ENCODE measurements at places on chromosomes 2 and 18.

- no peak for DNase-seq
Observed at GRCh38 chr2:83063933-83064332, 1395.1 kb downstream of the SUCLG1 start.

DNA sequence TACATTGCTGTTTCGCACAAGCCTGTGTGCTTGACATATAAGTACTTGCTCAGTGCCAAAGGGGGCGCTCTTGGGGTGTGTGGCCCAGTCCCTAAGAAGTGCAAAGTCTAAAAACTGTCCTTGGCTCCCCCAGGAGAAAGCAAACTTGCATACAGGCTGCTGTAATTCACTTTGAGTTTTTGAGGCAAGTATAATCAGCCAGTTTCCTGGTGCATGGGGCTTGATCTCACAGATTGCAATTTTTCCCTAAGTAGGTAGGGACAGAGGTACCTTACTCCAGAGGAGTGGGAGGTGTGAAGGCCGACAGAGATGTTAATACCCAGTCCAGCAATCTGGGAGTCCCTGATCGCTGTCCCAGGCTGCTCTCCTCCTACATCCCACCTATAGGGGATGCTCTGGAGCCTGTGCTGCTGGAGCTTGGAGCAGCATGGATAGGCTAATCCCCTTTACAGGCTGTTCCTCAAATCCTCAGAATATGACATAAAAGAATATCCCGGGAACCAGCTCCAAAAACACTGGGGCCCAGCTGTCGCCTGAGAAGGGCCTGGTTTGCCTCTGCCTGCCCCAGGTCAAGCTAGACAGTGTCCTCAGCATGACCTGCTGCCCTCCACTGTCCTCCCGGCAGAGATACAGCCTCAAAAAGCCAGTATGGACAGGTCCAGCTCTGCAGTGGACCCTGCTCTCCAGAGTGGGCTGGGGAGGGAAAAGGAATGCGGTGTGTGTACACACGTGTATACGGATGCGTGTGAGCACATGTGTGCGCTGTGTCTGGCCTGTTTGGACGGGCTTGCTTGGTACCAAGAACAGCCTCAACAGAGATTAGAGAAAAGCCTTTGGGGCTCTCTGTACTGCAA lies 136.5 kb upstream of the HAAO start:
- DNase-seq, result peak; percentile 90

DNA sequence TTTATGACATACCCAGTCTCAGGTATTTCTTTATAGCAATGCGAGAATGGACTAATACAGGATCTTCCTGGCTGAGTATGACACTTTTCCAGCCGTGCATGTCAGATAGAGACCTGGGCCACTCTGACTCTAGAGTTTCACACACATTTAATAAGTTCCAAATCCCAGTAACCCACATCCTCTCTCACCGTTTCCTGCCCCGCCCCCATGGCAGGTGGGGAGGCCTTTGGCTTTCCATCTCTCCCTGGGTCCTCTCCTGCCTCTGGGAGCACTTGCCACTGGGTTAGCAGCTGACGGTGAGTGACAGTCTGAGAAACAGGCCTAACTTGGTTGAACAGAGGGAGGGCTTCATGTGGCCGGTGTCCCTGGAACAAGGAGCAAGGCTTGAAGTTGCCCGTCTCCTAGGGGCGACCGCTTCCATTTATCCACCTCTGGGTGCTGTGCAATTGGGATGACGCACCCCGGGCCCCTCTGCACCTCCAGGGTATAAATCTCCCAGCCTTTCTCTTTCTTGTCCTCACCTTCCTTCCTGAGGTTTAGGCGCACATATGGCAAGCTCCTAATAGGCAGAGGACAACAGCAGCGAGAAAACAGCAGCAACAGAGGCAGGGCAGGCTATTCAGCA lies 152.7 kb upstream of the HDAC4 start:
- DNase-seq, result no peak

- DNase-seq, result peak; percentile 68
Observed at GRCh38 chr2:241218131-241219029, 29.9 kb downstream of the ANO7 start.

DNA sequence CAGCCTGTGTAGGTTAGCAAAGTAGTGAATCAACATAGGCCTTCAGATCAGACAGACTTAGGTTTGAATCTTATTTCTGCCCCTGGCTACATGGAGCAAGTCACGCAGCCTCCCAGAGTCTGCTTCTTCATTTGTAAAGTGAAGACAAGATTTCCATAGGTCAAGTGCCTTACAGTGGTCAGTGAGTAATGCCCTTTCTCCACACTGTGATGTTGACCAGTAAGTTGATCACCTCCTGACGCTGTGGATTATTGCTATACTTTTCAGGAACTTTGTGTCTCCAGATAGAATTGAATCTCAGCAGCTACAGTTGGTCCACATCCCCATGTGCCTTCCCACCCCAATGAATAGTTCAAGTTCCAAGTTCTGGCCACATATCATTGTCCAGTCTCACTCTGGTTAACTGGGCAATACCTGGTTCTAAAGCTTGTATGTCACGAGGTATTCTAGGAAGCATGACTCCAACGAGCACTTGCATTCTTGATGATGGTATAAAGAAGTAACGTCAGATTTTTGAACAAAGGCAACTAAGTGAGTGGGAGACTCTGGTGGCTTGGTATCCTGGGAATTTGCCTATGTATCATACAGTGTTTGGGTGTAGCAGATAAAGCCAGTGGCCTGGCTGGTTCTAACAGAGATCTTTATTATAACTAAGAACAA lies 2.1 kb upstream of the CLIP4 start:
- DNase-seq, result peak; percentile 30

DNA sequence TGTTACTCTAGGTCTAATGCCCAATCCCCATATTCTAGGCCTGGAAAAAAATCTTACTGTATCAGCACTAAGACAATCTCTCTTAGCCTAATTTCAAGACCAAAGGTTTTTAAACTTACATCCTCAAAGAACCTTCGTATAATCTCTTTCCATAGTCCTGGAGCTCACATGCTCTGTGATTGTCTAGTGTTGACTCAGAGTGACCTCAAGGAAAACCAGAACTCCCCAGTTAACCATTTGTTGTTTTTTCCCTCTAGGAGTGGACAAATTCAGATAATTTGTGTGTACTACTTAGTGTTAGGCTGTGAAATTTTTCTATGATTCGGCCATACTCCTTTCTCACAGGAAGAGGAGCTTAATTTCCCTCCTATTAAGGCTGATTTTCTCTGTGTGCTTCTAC lies 536.1 kb downstream of the SLC4A3 start:
- DNase-seq, result no peak

- DNase-seq, result no peak
Observed at GRCh38 chr2:201733544-201733943, 35.1 kb upstream of the MPP4 start.

GRCh38 chr2:215293879-215294278 lies 18.0 kb upstream of the ATIC start:
- peak; percentile 29 for DNase-seq

DNA sequence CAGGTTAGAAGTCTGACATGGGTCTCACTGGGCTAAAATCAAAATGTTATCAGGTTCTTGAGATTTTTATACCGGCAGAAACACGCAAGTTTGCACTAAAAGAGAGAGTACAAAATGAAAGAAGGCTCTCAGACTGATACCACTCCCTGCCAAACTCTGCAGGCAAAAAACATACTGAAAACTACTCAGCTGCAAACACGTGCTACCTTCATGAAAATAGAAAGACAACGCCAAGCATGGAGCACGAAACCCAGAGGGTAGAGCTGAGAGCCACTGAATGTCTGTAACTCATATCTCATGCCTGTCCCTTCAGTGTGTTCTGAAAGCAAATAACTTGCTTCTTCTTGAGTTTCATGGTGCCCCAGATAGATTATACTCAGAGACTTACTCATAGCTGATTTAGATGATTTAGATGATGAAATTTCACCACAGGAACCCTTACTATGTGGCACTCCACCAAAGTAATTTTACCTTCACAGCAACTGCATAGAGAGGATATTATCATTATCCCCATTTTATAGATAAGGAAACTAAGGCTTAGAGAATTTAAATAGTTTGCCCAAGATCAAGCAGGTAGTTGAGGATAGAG lies 313.0 kb upstream of the SLC39A10 start:
- no peak for DNase-seq

- DNase-seq, result peak; percentile 23
Observed at GRCh38 chr2:179454443-179455171, 190.0 kb upstream of the SESTD1 start.

DNA sequence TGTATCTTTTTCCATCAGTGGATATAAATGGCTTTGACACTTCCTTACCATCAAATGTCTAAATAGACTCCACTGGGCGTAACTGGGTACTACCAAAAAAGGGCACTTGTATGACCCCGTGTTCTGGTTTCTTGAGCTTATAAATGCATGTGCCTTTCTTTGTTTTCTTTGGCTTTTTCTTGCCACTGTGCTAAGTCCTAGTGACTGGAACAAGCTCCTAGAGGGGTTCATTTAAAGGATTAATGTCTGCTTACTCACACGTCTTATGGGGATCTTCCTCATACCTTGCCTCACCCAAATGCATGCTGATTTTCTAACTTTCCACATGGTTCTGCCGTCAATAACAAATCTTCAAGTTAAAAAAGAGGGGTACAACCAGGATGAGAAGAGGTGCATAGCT lies 19.8 kb upstream of the ZNF532 start:
- no peak for DNase-seq

DNA sequence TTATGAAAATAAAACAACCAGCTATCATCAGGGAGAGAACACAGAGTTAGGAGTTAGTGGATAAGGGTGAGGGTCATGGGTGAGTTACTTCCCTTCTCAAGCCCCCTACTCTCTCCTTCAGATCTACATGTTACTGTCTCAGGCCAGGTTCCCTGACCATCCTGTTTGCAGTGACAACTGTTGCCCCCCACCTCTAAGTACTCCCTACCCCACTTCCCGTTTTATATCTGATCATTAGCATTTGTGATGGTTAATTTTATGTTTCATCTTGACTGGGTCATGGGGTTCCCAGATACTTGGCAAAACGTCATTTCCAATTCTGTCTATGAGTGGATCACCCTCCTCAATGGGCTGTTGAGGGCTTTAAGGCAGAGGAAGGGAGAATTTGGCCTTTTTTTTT lies 32.8 kb upstream of the ATP8B1 start:
- no peak for DNase-seq

DNA sequence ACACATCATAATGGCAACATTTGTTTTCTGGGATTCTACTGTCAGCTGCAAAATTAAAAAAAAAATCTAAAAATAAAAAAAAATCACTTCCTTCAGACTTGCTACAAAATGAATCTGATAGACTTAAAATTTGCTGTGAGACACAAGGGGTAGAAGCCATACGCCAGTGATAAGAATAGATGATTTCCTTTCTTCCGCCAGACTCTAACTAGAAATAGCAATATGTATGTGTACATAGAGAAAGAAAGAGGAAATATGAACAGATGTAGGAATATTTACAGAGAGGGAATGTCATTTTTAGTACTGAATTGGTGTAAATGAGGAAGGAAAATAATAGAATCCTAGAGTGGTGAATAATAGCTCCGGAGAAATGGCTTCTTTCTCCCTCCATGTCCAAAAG lies 574.2 kb downstream of the DCC start:
- no peak for DNase-seq

DNA sequence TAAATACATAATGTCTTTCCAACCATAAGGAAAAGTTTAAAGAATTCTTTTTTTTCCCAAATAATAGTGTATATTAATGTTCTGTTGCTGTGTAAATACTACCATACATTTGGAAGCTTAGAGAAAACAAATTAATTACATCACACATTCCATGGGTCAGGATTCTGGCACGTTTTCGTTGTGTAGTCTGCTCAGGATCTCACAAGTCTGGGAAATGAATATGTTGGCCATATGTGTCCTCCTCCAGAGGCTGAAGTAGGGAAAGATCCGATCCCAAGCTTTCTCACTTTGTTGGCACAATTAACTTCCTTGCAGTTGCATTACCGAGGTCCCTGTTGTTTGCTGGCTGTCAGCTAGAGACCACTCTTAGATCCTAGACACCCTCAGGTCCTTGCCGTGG lies 83.9 kb downstream of the RPRM start:
- DNase-seq, result no peak

DNA sequence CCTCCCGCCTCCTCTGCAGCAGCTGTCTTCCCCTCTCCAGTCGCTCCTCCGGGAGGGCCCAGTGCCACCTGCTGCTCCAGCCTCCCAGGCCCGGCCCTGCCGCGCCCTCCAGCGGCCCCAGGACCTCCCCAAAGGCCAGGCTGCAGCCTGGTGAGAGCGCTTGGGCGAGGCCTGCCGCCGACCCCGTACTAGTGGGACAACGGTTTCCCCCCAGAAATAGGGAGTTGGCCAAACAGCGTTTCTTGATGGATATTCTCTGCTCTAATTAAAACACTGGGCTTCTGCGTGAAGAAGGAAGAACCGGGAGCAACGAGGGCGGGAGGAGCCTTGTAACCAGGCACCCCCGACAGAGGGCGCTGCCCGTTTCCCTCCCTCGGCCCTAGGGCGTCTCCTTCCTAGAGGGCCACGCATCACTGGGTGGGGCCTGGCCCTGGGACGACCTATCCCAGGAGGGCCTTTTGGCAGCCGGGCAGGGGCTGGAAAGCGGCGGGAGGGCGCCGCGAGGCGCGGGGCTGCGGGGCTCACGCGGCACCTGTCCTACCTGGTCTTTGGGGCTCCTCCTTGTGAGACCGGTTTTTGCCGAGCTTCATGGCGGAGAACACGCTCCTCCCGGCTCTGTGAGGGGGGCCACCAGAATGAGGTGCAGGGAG lies 25.4 kb upstream of the OTOF start:
- DNase-seq, result peak; percentile 61

DNA sequence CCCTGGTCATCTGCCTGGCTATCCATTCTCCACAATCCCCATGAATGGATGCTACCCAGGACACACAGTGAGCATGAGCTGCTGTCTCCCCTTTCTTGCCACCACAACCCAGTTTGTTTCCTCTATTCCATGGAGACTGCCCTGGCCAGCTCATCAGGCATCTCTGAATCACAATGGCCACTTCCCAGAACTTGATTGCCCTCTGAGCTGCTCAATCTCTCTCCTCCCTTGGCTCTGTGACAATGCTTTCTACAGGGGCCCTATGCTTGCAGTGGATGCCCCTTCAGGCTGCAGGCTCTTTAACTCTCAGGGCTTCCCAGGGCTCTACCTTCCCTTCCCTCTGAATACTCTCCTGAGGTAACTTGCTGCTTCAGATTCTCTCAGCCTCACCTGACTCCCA lies 14.4 kb upstream of the SLC4A5 start:
- no peak for DNase-seq

GRCh38 chr2:232534940-232535651 lies 4.4 kb upstream of the CHRNG start:
- DNase-seq, result no peak

DNA sequence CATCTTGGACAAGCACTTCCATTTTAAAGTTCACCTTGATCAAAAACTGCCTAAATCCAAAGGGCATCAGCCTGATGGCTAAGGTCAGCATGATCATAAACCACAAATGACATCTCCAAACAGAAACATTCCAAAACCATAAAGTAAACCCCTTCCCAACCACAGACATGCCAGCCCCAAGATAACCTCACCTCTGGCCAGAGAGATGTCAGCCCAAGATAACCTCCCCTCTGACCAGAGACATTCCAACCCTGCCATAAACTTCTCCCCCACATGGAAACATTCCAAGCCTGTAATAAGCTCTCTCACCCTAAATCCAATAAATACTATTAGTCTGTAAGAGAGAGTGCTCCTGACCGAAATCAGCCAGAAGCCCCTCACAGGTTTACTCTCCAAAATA lies 18.6 kb upstream of the MARCO start:
- peak; percentile 16 for DNase-seq
